NCI-H774 (cell line): ENCODE measurements at places on chromosomes 1 and 21.

GRCh38 chr1:236997882-236998281 lies 6.4 kb downstream of the MT1HL1 start:
- DNase-seq = peak; percentile 91

- DNase-seq = no peak
These were observed 45.7 kb upstream of the PLPPR4 start for GRCh38 chr1:99218572-99218971.

DNA sequence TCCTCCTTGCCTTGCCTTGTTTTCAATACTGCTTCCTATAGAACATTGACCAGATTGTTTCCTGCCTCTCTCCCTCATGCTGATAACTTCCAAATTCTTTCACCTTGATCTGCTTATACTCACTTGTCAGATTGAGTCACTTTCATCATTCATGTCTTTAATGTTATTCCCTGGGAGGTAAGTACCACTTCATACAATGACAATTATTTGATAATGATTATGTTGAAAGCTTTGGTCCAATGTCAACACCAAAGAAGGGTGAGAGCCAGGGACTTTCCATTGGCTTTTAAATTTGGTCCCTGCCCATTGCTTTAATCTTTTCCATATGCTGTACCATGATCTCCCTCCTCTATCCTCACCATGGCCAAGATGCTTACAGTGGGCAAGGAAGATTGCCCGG lies 137.4 kb downstream of the SYT2 start:
- DNase-seq = peak; percentile 6

DNA sequence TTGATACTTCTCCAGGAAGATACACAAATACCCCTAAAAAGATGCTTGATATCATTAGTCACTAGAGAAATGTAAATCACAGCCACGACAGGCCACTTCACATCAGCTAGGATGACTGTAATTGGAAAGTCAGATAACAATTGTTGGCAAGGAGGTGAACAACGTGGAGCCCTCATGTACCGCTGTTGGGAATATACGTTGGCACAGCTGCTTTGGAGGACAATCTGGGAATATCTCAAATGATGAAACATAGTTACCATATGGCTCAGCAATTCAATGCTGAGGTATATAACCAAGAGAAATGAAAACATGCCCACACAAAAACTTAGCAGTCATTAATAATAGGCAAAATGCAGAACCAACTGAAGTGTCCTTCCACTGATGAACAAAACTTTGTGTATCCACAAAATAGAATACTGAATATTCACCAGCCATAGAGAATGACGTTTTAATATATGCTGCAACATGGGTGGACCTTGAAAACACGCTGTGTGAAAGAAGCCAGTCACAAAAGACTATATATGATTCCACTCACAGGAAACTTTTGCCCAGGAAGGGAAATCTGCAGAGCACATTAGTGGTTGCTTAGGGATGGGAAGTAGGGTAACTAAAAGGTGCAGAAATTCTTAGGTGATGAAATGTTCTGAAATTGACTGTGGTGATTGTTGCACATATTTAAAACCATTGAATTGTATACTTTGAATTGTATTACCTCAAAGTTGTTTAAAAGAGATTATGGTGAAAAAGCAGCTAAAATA lies 95.4 kb downstream of the AHCTF1 start:
- DNase-seq = no peak

- DNase-seq = no peak
These were observed 59.1 kb downstream of the CAMK2N1 start for GRCh38 chr1:20426923-20427322.

- no peak for DNase-seq
These were observed 88.5 kb upstream of the DEPDC1 start for GRCh38 chr1:68585351-68585750.

DNA sequence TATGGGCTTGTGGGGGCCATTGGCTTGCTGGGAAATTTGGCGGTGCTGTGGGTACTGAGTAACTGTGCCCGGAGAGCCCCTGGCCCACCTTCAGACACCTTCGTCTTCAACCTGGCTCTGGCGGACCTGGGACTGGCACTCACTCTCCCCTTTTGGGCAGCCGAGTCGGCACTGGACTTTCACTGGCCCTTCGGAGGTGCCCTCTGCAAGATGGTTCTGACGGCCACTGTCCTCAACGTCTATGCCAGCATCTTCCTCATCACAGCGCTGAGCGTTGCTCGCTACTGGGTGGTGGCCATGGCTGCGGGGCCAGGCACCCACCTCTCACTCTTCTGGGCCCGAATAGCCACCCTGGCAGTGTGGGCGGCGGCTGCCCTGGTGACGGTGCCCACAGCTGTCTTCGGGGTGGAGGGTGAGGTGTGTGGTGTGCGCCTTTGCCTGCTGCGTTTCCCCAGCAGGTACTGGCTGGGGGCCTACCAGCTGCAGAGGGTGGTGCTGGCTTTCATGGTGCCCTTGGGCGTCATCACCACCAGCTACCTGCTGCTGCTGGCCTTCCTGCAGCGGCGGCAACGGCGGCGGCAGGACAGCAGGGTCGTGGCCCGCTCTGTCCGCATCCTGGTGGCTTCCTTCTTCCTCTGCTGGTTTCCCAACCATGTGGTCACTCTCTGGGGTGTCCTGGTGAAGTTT lies 550 bp downstream of the RXFP4 start:
- DNase-seq = no peak
